ENCODE measurements at places on chromosomes 1 and 21.
A peak's percentile ranks its signal among the peaks of the same experiment; 100 is the strongest.

DNA sequence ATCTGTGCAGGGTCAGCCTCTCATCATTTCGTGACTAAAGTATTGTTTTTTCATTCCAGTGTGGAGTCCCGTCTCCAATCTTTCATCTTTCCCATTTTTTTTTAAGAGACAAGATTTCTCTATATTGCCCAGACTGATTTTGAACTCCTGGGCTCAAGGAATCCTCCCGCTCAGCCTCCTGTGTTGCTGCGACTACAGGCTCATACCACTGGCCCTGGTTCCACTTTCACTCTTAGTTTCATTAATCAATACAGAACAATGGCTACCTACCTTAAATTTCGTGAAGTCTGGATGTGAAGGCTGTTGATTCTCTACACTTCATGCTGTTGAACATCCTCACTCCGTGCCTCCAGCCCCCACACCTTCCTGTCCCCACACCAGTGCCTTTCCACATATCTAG lies 97.7 kb upstream of the GREM2 start:
- no peak for DNase-seq

- no peak for DNase-seq
Measured at GRCh38 chr1:180614730-180615129, 17.1 kb upstream of the XPR1 start.

GRCh38 chr1:227490478-227490877 lies 72.9 kb upstream of the ZNF678 start:
- no peak for DNase-seq

- DNase-seq, result no peak
Measured at GRCh38 chr1:87902830-87903229, 574.1 kb downstream of the LMO4 start.

GRCh38 chr1:43319288-43319687 lies 18.3 kb upstream of the MPL start:
- no peak for DNase-seq

DNA sequence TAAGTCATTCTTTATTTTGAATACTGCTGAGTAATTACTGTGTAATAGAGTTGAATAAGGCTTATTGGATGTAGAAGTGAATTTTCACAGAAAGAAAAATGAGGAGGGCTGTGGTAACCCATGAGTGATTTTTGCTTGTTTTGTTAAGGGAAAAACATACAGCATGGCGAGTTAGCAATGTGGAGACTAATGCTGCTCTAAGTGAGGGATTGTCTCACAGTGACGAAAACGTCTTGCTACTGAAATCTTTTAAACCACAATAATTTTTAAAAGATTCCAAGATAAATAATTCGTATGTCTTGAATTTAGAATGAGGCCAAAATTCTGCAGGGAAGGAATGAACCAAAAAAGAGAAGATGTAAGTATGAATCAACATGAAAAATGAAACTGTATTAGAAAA lies 16.2 kb upstream of the PLA2G4A start:
- no peak for DNase-seq

DNA sequence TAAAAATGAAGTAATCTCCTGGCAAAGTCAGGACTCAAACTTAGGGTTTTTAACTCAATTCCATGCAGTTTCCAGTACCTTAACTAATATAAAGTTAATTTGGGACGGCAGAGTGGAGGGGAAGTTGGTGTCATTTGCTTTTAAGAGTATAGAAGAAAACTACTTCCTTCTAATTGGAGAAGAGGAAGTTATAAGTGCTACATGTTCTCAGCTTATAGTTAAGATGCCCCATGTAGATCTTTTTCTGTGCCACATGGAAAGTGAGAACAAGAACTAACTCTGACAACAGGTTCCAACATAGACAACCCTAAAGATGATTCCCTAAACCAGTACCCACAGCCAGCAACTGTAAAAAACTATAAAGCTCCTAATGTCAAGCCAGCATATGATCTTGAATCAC lies 11.5 kb downstream of the RRAGC start:
- DNase-seq, result no peak

- DNase-seq, result no peak
Measured at GRCh38 chr1:112637254-112638109, 17.9 kb downstream of the CAPZA1 start.

DNA sequence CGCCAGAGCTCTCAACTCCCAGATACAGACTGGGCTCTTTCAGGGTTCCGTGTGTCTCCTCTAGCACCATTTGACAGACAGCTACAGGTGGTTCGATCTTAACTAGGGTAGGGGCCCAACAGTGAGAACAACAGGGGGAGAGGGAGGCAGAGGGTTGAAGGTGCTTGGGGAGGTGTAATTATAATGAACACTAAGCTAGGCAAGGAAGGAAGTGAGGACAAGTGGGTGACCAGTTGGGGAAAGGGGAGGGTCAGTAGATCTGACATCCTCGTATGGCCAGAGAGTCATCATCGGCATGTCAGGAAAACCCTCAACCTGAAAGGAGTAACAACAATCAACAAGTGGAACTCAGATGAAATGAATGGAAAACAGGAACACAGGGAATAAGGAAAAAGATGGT lies 22.8 kb downstream of the GLIS1 start:
- DNase-seq, result no peak

- DNase-seq, result peak; percentile 22
Measured at GRCh38 chr1:58156124-58156468, 390.4 kb downstream of the OMA1 start.

DNA sequence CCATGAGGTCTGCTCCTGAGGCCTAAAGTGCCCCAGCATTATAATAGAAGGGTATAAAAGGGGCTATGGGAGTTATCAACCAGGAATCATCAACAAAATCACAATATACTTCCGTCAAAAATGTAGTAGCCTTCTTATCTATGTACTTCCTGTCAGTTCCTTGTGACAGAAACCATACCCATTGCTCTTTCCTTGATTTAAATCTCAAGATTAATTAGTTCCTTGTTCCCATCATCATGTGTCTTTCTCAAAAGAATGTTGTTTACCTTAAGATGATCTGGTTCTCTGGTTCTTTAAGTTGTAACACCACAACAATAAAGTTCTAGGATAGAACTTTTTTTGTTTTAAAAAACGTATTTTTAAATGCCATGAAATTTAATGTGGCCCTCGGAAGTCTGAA lies 833.3 kb downstream of the LTN1 start:
- DNase-seq, result no peak

GRCh38 chr1:92117526-92117925 lies 37.4 kb downstream of the BTBD8 start:
- no peak for DNase-seq
